ENCODE measurements at places on chromosomes 12 and 14.

- no peak for DNase-seq
These were observed 172.8 kb upstream of the KITLG start for GRCh38 chr12:88753066-88753465.

- no peak for DNase-seq
These were observed 124.6 kb upstream of the HIF1A start for GRCh38 chr14:61570549-61571290.

DNA sequence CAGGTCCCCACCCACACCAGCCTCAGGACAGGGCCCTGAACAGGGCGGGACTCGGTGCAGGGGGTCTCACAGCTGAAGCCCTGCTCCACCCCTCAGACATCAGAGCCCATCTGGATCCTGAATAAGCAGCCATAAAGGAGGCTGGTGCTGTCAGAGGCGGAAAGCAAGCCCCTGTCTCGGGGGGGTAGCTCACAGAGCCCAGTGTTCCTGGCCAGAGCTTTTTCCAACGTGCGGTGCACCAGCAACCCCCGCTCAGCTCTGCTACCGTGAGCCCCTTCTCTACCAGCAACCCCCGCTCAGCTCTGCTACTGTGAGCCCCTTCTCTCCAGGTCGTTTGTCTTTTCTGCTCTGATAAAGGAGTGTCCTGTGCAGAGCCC, 136.5 kb upstream of the SFSWAP start:
- DNase-seq = no peak

- DNase-seq = peak; percentile 28
These were observed 212.0 kb downstream of the PTPRO start for GRCh38 chr12:15534322-15534721.

GRCh38 chr14:102629011-102629444, 36.6 kb downstream of the RCOR1 start:
- no peak for DNase-seq

DNA sequence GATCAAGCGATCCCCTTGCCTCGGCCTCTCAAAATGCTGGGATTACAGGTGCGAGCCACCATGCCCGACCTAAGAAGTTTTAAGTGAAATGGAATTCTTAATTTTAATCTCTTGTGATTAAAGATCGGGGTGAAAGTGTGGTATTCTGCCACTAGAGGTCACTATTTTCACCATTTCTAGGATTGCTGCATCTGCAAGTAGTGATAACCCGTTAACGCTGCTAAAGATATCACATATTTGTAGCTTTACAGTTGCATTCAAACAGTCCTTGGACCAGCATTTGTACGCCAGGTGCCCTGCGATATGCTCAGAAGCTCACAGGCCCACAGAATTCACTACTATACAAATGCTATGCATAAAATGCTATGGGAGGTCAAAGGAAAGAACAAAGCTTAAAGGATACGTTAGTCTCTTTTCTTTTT, 19.3 kb downstream of the CCDC62 start:
- DNase-seq = no peak

GRCh38 chr12:85765453-85765869, 70.7 kb downstream of the RASSF9 start:
- DNase-seq = no peak

- DNase-seq = peak; percentile 5
These were observed 51.6 kb upstream of the ABCC9 start for GRCh38 chr12:21992823-21993222.

GRCh38 chr14:104116756-104117340, 21.5 kb upstream of the KIF26A start:
- peak; percentile 45 for DNase-seq

DNA sequence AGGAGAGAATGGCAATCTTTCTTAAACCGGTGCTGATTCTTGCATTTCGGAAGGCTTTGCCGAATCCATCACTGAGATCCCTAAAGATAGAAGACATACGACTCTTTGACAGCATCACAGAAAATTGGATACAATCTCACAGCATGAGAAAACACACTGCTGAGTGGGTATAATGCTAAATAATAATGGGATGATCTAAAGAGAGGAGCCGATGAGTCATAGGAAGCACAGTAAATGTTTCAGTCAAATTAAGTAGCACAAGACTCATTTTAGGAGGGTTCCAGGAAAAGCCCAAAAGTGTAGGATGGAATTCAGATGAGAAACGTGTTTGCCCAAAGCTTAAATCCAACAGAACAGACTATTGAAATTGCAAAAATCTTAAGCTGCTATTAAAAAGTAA, 81.7 kb downstream of the CPNE8 start:
- DNase-seq = no peak

DNA sequence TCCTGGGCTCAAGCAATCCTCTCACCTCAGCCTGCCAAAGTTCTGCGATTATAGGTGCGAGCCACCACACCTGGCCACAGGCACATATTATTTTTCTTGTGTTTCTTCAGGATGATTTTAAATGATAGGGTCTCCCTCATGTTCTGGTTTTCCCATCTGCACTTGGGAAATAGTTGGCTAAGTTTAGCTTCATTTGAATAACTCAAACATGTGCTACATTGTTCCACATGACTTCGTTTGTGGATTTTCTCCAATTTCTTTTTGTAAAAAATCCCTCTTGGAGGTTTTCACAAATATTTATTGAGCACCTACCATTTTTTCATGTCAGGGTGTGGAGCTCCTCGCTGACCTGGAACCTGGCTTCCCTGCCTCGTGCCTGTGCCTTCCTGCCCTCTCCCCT, 55.2 kb upstream of the GNPNAT1 start:
- DNase-seq = no peak

Data from activated CD4-positive, alpha-beta T cell treated with anti-CD3 and anti-CD28 coated beads for 36 hours (primary cell).